ENCODE measurements at places on chromosomes 6 and 20.

GRCh38 chr6:117275205-117275604, 9.8 kb downstream of the VGLL2 start:
- DNase-seq, result no peak

DNA sequence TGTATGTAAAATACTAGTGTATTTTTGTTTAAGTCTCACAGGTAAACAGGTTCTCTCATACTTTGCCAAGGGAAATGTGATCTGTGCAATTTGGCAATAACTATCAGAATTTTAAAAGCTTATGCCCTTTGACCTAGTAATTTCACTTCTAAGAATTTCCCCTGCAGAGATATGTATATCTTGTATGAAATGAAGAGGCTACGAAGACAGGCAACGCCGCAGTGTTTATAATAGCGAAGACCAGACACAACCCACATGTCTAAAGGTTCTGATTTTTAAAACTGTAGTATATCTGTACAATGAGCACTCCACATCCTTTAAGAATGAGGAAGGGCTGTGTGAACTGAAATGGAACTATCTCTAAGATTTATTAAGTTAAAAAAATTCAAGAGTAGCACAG, 7.5 kb downstream of the TRAF3IP2 start:
- no peak for DNase-seq

DNA sequence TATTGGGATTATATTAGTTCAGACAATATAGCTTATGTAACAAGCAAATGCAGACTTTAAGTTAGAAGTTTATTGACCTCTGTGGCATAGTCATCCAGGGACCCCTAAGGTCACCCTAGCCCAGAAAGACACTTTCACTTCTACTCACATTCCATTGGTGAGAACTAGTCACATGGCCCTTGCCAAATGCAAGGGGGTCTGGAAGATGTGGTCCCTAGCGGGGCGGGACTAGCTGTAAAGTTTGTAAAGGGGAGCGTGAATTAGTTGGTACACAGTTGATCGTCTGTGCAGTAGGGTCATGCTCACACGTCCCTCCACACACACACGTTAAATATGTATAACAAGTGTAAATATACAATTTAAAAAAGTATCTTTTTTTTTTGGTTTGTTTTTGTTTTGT, 9.3 kb downstream of the HNF4A start:
- no peak for DNase-seq

- DNase-seq, result no peak
Measured at GRCh38 chr6:96521306-96521643, 331 bp upstream of the UFL1 start.

Measured in activated CD4-positive, alpha-beta T cell treated with anti-CD3 and anti-CD28 coated beads for 48 hours (primary cell).